Fibroblast of pulmonary artery (primary cell): ENCODE measurements at places on chromosomes 13 and 19.

GRCh38 chr13:38042771-38043170 is 173.2 kb upstream of the TRPC4 start:
- DNase-seq: peak; percentile 31

GRCh38 chr13:20812890-20813289 is 39.1 kb upstream of the EEF1AKMT1 start:
- DNase-seq: no peak

DNA sequence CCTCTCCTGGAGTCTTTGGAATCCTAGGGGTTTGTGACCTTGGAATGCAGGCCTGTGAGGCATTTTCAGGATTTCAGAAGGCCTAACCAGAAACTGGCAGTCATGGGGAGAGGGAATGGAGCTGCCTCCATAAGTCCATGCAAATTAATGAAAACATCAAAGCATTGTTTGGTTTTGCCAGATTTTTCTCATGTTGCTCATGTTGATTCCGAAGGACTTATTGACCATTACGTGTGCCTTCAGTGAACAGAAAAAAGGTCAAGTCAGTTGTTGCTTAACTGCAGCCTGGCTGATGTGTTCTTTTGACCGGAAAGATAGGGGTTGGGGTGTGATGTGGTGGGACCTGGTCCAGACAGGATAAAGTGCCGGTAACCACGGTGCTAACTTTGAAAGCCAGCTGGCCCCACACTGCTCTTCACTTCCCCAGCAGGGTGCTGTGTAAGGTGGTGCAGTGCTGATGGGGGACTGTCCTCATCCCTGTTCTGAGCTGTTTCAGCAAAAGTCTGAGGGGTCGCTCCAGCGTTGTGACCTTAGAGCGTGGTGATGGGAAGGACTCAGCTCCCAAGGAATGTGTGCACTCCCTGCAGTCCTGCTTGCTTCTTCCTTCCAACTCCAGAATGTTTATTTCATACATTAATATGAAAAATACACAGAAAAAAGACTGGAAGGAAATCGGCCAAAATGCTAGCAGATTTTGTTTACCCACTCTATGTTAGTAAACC is 3.5 kb downstream of the RNF113B start:
- DNase-seq: peak; percentile 90

- DNase-seq: no peak
Measured at GRCh38 chr13:77866971-77867370, 51.7 kb downstream of the EDNRB start.

GRCh38 chr13:18936104-18936503 is 245.5 kb downstream of the TUBA3C start:
- DNase-seq: no peak

DNA sequence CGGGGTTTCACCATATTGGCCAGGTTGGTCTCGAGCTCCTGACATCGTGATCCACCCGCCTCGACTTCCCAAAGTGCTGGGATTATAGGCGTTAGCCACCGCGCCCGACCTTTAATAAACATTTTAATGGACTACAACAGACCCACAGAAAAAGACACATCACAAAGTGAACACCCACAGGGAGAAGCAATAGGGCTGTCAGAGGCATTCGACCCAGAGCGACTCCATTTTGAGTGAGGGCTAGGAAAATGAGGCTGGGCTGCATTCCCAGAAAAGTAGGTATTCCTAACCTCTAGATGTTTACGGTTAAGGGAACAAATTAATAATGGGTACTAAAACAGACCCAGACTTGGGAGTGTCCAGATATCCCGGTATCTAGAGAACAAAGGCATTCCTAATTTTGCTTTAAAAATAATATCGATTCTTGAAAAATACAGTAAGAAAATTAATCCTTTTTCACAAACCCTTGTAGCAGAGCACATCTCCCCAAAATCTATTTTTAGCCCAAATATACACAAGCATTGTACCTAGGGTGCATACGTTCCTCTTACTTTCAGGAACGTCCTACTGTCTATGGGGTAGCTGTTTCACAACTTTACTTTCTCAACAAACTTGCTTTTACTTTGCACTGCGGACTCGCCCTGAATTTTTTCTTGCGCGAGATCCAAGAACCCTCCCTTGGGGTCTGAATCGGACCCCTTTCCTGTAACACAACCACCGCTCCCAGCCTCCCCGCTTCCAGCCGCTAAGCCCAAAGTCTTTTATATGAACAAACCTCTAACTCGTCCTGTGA is 811 bp upstream of the ZNF8 start:
- DNase-seq: no peak

- no peak for DNase-seq
Measured at GRCh38 chr13:85618521-85618920, 180.7 kb downstream of the SLITRK6 start.

- DNase-seq: peak; percentile 20
Measured at GRCh38 chr19:42596391-42597072, 1.8 kb upstream of the CEACAM8 start.

GRCh38 chr13:57582032-57582431 is 49.5 kb upstream of the PCDH17 start:
- DNase-seq: no peak

DNA sequence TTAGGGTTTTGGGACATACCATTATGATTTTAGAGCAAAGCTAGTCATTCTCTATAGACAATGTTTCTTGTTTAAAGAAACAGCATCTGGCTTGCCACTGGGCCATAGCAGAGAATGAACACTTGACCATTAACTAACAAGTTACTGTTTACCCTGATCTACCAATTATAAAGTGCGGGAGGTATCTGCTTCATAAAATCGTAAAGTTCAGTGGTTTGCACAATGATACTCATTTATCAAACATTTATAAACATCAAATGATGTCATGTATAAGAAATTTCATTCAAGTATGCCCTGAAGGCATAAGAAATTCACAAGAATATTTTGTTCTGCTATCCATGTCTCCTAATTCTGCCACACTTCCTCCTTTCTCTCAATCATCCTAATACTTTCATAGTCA is 139.2 kb downstream of the PCDH20 start:
- DNase-seq: no peak

DNA sequence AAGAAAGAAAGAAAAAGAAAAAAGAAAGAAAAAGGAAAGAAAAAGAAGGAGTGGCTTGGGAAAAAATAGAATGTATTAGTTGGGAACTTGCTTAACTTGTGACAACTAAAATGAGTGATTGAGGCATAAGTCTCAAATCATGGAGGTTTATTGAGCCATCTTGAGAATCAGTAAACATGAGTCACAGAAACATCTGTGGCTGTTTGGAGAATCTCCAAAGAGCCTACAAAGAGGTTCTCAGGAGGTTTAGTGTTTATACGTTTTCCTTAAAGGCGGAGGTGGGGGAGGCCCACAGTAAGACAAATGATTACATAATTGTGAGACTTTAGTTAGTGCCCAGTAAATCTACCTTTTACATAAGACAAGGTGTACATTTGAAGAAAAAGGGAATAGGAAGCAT is 38.6 kb downstream of the WDR87 start:
- peak; percentile 34 for DNase-seq

DNA sequence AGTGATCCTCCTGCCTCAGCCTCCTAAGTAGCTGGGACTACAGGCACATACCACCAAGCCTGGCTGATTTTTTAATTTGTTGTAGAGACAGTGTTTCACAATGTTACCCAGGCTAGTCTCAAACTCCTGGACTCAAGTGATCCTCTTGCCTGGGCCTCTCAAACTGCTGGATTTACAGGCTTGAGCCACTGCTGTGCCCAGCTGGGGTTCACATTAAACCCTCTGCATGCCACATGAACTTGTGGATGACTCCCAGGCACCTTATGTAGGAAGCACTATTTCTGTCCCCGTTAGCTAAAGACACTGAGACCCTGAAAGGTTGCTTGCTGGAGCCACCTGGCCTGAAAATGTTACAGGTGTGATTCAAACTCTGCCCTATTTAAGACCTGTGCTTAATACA is 10.5 kb downstream of the MYH14 start:
- no peak for DNase-seq

DNA sequence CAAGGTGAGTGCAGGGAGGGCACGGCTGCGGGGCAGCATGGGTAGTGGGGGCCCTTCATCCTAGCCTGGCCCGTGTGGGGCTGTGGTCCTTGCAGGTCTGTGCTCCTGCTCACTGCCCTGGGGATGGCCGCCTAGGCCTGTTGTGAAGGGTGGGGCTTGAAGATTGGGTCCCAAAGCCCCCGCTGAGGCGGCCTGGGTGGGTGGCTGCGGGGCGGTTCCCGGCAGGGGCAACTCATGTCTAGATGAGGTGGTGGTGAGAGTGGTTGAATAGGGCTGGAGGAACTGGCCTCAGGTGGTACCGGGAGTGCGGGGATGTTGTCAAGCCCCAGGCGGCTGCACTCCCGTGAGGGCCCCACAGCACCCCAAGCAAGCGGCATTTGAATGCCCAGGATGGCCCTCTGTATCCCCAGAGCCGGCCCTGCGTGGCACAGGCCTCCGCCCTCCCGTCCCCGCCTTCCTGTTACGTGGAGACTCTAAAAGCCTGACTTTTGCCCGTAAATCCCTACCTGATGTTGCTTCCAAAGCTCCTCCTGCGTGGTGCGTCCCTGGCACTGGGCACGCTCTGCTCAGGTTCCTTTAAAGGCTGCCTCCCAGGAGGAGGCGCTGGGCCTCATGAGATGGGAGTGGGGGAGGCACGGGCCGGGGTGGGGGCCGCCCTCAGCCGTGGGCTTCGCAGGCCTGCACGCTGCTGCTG is 15.0 kb downstream of the SPPL2B start:
- no peak for DNase-seq

GRCh38 chr13:46342538-46342937 is 44.5 kb downstream of the RUBCNL start:
- DNase-seq: no peak

DNA sequence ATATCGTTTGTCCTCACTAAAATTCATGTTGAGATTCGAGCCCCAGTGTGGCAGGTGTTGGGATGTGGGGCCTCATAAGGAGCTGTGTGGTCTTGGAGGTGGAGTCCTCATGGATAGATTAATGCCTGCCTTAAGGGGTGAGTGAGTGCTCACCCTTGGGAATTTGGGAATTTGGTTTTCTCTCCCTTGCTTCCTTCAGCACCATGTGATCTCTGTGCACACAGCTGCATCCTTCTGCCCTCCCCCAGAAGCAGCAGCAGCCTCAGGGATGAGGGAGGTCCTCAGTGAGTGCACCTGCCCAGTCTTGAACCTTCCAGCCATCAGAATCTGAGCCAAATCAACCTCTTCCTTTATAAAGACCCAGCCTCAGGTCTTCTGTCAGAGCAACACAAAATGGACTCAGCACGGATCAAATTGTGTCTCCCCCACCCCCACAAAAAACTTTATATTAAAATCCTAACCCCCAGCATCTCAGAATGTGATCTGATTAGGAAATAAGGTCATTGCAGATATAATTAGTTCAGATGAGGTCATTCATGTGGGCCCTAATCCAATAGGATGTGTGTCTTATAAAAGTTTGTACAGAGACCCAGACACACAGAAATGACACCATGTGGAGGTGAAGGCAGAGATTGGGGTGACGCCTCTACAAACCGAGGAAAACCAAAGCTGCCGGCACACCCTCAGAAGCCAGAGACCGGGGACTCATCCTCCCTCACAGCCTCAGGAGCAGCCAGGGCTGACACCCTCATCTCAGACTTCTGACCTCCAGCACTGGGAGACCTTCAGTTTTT is 12.9 kb downstream of the CYTH2 start:
- DNase-seq: no peak

DNA sequence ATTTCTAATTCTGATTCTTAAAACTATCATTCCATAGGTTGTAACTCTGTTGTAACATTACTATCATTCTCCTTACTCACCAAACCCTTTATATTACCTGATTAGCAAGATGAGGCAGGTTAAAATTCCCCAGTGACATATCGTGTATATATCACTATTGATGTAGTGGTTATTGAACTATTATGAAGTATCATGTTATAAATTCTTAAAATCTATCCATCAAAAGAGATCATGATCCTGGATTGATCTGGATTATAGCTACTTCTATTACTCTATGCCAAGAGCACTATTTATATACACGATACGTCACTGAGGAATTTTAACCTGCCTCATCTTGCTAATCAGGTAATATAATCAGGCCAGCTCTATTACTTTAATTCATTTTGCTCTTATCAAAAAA is 533.9 kb downstream of the SLITRK6 start:
- no peak for DNase-seq

- no peak for DNase-seq
Measured at GRCh38 chr19:32349051-32349450, 3.6 kb downstream of the ZNF507 start.

DNA sequence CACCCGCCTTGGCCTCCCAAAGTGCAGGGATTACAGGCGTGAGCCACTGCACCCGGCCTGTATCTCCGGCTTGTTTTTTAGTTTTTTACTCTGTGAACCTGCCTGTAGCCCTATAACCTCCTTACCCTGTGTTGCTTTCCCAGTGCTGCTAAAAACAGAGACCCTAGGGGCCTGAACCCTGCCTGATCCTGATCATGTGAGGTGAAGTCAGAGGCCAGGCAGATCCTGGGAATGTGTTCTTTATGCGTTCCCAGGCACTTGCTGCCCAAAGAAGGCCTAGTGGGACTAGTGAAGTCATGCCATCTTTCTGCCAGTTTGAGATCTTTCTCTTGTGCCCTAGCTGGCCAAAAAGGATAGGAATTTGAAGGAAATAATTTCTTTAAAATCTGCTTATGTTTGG is 4.6 kb downstream of the UBA2 start:
- no peak for DNase-seq

- DNase-seq: no peak
Measured at GRCh38 chr13:60392131-60392530, 4.9 kb upstream of the TDRD3 start.

- DNase-seq: no peak
Measured at GRCh38 chr19:11445141-11445540, 9.7 kb downstream of the PRKCSH start.

DNA sequence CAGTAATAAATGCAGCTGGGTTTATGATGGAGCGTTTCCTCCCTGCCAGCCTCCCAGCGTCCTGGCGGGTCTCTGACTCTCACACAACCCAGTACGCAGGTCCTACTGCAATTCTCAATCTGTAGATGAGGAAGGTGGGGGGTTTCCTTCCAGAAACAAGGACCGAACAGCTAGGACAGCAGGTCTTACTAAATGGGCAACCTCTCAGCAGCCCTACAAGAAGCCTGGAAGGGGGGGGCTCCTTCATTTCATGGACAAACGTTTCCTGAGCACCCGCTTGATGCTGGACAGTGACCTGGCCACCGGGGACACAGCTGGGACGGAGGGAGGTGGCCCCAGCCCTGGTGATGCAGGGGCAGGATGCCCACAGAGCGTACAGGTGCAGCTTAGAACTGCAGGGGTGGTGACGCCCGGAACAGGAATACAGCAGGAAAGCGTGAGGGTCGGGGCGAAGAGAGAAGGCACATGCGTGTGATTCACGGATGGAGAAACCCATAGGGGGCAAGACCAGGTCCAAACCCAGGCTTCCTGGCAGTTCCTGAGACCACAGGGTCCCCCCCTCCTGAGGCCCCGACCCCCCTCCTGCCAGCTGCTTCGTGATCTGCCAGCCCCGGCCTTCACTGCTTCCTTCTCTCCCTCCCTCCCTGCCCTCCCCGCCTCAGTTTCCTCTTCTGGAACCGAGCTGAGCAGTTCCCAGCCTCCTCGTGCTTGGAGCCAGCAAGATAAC is 732 bp upstream of the C2CD4C start:
- no peak for DNase-seq

- DNase-seq: no peak
Measured at GRCh38 chr13:30702006-30702405, 33.3 kb upstream of the ALOX5AP start.

- DNase-seq: no peak
Measured at GRCh38 chr13:45331692-45332035, 9.3 kb downstream of the TPT1 start.
